ENCODE measurements at places on chromosomes 6 and 20.

- no peak for ATAC-seq
These were observed 138.4 kb upstream of the CNR1 start for GRCh38 chr6:88304520-88304919.

GRCh38 chr6:7224731-7225130 lies 88.3 kb downstream of the SSR1 start:
- ATAC-seq: no peak

DNA sequence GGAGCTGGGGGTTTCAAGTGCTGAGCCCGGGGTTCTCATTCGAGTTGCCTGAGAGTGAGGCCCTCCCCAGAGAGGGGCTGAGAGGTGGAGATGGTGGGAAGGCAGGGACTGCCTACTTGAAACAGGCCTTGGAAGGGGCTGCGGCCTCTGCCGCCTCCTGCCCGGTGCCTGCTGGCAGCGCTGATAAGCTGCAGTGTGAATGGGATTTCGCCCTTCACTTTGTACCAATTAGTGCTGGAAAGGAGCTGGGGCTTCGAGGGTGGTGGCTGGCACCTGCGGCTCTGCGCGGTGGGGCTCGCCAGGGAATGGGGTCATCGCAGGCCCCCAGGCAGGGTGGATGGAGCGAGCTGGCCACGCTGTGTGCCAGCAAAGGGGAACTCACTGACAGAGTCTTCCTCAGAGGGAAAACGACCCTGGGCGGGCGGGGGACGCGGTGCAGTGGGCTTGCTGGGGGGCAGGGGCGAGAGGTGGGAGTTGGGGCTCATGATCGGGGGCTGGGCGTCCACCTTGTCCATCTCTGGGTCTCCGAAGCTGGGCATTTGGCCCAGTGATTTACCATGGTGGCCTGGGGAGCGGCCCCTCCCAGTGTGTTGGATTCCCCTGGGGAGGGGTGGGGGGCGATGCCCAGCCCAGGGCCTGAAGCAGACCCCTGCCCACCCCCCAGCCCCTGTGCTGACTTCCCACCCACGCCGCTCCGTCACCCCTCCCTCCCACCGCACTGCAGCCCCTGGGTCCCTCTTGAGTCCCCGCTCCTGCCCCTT lies 22.9 kb downstream of the COL20A1 start:
- no peak for ATAC-seq

- no peak for ATAC-seq
These were observed 4.7 kb upstream of the GTF3C6 start for GRCh38 chr6:110953633-110954303.

DNA sequence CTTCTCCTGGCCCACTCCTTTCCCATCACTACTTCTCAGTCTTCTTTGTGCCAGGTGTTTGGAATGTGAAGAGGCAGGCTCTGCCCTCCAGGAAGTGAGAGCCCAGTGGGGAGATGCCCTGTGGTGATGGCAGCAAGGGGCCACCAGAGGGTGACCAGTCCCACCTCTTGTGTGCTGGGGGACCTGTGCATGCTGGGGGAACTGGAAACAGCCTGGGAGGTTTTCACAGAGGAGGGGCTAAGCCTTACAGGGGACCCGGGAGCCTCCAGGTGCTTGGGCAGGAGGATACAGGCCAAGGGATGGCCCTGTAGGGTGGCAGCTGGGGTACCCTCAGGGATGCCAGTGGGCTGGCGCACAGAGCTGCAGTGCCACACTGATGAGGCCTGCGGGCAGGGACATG lies 72.3 kb downstream of the RAMACL start:
- ATAC-seq: no peak

- no peak for ATAC-seq
These were observed 31.0 kb downstream of the E2F3 start for GRCh38 chr6:20432692-20433091.

DNA sequence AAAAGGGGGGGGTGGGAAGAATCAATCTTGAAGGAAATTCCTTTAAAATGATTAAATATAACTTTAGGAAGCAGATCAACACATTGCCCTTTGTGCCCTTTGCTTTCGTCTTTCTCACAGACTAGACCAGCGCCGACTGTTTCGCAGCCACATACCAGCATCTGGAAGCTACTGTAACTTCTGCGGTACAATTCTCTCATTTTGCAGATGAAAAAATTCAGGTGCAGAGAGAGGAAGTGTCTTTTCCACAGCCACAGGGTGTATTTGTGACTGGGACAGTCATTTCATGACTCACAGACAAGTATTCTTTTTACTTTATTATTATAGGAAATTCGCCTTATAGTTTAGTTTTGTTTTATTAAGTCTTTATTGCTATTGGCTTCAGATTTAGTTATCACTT lies 84.2 kb downstream of the UST start:
- peak; percentile 22 for ATAC-seq

GRCh38 chr6:53492860-53493634 lies 51.9 kb downstream of the GCLC start:
- ATAC-seq: peak; percentile 45

DNA sequence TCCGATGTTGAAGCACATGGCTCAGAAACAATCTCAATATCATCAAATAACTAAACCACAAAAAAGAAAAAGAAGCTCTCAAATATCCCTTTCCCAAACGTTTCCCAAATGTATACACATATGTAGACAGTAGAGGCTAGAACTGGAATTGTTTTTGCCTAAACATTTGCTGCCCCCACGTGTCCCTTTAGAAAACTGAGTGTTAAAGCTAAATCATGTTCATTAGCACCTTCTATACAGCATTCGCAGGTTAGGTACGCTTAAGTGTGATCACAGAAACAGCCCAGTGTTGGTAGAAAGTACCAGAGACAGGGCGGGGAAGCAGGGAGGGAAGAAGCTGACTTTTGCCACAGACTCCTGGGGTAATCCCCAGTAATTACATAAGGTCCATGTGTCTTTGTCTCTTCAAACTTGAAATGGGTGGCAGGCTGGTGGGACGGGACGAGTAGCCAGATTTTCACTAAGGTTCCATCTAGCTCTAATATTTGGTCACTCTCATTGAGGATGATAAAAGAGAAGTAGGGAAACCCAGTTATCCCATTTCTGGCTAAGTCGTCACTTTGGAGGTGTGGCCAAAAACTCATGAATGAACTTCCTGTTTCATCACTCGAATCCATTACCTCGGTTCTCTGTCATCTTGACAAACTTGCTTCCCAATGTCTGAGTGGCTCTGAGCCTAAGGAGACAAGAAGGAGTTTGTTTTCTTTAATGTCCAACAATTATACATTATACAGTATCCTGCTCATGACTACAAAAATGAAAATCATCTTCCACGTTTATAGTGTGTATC lies 15.0 kb upstream of the TFAP2A start:
- peak; percentile 62 for ATAC-seq

DNA sequence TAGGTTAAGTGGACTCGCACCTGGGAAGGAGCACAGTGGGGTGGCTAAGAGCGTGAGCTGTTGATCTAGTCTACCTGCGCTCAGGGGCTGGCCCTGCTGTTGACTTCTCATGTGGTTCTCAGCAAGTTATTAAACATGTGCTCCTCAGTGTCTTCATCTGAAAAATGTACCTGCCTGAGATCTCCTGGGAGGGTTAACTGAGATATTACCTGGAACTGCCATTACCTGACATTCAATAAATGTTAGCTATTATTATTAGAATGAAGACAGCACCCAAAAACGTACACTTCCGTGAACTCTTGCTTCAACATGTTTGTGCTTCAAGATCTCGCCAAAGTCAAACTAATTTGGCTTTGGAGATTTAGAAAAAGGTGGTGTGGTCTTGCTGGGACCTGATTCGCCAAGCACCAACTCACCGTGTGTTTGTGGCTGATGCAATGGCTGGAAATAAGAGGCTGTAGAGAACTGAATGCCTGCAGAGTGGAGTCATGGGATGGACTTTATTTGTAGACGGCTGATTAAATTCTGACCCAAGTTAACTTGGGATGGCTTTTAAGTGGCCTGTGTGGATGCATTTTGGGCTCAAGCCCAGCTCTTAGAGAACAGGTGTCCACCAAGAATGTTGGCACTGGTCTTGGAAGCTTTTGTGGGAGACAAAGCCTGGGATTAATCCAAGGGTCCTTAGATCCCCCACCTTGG lies 692.9 kb downstream of the QKI start:
- peak; percentile 75 for ATAC-seq

DNA sequence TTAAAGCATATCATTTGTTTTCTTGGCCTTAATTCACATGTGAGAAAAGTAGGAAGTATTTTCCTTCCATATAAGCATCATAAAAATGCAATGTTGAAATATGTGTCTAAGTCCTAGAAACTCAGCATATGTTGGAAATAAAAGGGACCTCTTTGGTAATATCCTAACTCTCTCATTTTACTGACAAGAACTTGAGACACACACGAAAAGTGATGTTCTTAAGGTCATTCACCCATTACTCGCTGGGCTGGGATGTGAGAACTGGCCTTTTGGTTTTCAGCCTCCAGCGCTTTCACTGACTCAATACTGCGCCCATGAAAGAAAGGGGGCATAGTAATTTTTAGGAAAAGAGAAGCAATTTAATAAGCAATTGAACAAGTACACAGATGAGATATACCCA lies 153.5 kb upstream of the SCGN start:
- no peak for ATAC-seq

GRCh38 chr6:20400456-20401204 lies 1.0 kb upstream of the E2F3 start:
- ATAC-seq: no peak

DNA sequence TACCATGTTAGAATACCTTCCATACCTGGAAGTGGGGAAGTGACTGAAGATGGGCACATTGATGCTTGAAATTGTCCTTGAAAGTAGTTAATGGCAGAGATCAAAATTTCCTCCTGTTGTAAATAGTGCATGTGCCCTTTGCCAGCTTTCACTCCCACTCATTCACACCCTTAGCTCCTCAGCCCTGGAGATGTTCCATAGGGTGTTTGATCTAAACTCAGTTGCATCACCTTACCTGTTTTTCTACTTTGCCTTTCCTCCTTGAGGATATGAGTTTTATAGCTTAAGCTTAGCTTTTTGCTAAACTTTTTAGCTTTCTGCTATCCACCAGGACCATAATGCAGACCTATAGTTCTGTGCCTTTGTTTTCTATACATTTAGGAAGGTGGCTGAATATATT lies 69.0 kb downstream of the CEP57L1 start:
- ATAC-seq: peak; percentile 68

DNA sequence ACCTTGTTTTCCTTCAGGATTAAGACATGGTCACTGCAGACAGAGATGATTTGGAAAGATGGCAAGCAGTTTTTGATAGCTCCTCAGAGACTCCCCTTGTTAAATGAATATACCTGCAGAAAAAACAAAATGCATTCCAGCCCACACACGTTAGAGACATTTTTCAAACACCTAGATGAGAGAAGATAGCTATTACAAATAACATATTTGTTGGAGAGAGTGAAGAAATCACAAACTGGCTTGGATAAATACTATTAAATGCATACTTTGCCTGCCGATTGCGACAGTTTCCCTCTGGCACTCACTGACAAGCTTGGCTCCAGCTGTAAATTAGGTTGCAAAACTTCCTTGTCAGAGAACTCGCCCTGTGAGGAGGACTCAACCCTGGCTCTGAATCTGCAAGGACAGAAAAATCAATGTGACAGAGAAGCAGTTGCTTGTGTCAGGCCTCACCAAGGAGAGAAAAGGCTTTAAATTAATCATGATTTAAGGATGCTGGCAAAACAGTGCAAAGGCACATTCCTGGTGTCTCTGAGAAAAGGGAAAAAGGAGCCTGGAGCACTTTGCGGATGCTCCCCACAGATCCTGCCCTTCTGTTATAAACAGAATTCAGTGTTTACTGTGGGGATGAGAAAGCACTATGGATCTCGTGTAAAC lies 423.7 kb upstream of the MARCKS start:
- peak; percentile 85 for ATAC-seq

DNA sequence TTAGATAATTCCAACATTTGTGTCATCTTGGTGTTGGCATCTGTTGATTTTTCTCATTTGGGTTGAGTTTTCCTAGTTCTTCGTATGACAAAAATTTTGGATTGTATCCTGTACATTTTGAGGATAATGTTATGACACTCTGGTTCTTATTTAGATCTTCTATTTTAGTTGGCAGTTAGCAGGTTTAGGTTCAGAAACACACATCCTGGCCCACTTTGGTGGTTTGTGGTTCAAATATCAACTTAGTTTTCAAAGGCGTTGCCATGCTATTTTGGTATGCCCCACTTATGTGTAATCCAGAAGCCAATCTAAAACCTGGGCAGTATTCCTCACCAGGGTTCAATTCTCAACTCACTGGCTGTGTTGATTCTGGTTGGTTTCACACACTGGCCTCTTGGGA lies 68.2 kb downstream of the NOX3 start:
- ATAC-seq: no peak

- peak; percentile 17 for ATAC-seq
These were observed 21.2 kb upstream of the NFATC2 start for GRCh38 chr20:51563486-51564332.

GRCh38 chr6:157443066-157443800 lies 62.2 kb downstream of the ZDHHC14 start:
- no peak for ATAC-seq

DNA sequence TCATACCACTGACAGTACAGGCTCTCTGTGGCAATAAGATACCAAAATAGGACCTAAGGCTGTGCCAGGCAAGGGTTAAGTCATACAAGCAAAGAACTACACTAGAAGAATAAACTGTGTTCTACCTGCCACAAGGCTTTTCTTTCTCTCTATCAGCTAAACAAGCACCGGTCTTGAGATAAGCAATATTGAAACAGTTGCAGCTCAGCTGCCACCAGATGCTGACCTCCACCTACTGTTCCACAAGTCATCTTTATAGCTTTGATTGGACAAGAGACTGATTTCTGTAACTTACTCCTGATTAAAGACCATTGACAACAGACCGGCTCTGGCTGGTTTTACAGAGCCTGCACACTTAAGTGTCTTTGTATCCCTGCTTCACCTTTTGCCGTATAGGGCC lies 24.1 kb downstream of the SCP2D1 start:
- no peak for ATAC-seq

GRCh38 chr20:62743777-62744317 lies 35.2 kb downstream of the NTSR1 start:
- ATAC-seq: no peak

GRCh38 chr6:53103993-53104675 lies 38.9 kb downstream of the FBXO9 start:
- ATAC-seq: no peak

- ATAC-seq: no peak
These were observed 13.5 kb downstream of the ZC2HC1B start for GRCh38 chr6:143877584-143878271.

DNA sequence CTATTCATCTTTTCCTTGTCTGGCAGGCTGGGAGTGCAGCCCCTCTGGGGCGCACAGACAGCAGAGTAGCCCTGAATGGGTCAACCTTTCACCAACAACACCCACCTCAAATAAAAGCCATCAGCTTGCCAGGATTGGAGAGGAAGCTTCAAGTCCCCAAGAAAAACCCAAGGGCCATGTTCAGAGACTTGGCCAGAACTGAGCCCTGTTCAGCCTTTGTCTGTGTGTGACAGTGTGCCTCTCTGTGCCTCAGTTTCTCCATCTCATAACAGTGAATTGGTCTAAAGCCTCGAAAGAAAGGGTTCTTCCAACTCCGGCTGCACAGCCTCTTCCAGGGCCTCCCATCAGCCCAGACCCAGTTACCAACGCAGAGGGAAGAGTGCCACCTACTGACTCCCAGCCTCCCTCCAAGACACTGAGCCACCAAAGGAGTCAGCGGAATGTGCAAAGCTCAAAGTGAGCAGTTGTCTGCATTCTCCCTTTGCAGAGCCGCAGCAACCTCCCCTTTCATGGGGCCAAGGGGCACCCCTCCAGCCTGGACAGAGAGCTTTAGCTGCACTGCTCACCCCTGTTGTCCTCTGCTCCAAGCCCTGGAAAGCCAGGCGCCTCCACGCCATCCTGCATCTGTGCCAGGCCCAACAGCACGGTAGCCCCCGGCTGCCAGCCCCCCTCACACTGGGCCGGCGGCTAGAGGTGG lies 82.7 kb upstream of the TOP1 start:
- peak; percentile 86 for ATAC-seq

- peak; percentile 96 for ATAC-seq
These were observed 8.2 kb upstream of the MTHFD1L start for GRCh38 chr6:150857062-150857944.
